Smooth muscle cell of the pulmonary artery (primary cell): ENCODE measurements at places on chromosomes 12 and 14. TPM values are rescaled to one million over a fixed set of nuclear protein-coding genes. Genes with fewer than 3 reads are reported as not detected.

KCNC2 gene
- total RNA-seq: not detected in 2 replicates

FOXM1 gene
- 3.5 and 4.5 TPM in 2 replicates for total RNA-seq

TAS2R42 gene
- total RNA-seq: not detected in 2 replicates

CLECL1 gene
- not detected in 2 replicates for total RNA-seq

KRT77 gene
- not detected in 2 replicates for total RNA-seq

IL26 gene
- 0.13 and 2.0 TPM in 2 replicates for total RNA-seq

SERPINA12 gene
- total RNA-seq: not detected in 2 replicates

OR4K15 gene
- total RNA-seq: not detected in 2 replicates

B4GALNT1 gene
- 6.4 and 14.5 TPM in 2 replicates for total RNA-seq
